ENCODE measurements at places on chromosomes 7 and 10. TPM values are rescaled to one million over a fixed set of nuclear protein-coding genes. Genes with fewer than 3 reads are reported as not detected.
A peak's percentile ranks its signal among the peaks of the same experiment; 100 is the strongest.

GRCh38 chr10:103238506-103239252, 7.0 kb upstream of the RPEL1 start:
- no peak for DNase-seq

GRCh38 chr7:45599851-45600706, 25.9 kb downstream of the ADCY1 start:
- DNase-seq, result peak; percentile 51

DNA sequence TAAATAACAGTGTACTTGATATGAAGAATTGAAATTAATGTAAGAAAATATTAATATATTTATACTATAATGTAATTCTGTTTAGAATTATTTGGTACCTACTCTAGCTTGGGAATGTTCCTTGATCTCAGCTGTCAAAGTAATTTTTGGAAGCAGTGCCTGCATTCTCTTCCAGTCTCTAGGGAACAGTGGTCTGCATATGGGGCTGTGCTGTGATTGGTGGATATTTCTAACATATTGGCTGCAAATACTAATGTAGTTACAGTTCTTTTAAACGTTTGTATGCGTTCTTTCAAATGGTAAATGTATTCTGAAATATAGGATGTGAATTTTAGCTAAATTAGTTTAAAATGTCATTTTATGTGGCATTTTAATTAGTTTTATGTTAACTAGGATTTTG, 87.2 kb downstream of the PHF14 start:
- DNase-seq, result no peak

- DNase-seq, result peak; percentile 55
Measured at GRCh38 chr10:132711613-132712121, 74.3 kb downstream of the NKX6-2 start.

DNA sequence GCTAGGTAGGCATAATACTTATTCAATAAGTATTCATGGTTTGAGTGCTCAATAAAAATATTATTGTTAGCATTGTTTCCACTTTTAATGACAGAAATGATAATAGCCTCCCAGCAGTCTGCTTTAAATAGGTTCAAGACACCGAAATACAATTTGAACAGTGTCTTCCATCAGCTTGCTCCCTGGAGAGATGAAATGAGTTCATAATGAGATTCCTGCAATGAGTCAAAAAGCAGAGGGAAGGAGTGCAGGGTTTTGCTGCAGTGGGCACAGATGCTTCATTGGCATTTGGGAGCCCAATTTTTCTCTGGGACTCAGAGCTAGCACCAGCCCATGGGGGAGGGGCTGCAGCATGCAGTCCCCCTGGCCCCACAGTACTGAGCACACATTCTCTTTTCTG, 32.6 kb upstream of the CHCHD3 start:
- no peak for DNase-seq

DNA sequence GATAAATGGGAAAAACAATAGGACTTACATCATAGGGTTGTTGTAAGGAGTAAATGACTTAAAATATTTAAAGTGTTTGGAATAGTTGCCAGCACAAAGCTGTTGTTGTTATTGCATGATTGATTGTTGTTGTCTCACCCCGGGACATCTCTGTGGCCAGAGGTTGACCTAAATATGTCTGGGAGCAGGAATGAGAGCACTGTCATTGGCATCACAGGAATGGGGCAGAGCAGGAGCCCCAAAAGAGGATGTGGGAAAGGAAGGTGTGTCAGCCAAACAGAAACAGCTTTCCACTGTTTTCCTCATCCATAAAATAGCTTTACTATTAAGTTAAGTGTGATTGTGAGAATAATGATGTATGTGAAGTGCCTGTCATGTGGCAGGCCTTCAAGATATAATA, 121.6 kb downstream of the TMEM168 start:
- no peak for DNase-seq

- DNase-seq, result no peak
Measured at GRCh38 chr7:25075459-25075858, 49.6 kb downstream of the CYCS start.

DNA sequence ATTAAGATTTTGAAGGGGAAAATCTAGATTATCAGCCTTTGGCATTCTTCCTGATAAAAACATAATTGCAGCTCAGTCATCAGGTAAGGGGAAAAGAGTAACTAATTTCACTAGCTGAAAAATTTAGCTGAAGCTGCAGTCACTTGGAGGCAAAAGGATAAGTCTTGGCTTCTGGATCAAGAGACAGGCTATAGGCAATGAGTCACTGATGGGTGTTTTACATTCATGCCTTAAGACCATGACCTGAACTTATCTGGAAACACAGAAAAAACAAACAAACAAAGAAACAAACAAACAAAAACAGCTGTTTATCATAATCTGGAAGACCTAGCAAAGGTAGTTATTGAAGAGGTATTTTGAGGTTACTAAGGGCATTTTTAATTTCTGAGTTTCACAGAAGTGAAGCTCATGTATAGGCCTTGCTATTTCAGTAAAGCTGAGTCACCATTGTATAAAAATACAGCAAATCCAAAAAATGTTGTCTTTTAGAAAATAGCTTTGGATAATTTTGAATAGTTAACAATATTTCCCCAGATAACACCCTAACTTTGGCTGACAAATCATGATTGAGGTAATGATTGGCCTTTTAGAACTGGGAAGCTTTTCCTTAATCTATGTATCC, 40.3 kb downstream of the ZNF22 start:
- no peak for DNase-seq

DNA sequence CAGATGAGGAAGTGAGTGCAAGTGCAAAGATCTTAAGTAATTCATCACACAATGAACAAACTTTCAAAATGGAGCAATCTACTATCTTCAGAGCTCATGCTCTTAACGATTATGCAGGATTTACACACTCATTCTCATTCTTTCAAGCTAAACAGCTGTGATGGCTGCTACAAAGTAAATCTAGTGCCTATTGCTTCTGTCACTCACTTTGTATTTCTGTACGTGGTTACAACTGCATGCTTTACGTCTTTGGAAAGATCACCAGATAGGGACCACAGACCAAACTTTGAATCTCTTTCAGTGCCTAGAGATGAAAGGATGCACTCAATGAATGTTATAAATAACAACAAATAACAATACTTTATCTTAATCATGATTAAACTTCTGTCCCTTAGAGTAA, 194.6 kb downstream of the MAGI2 start:
- no peak for DNase-seq

DNA sequence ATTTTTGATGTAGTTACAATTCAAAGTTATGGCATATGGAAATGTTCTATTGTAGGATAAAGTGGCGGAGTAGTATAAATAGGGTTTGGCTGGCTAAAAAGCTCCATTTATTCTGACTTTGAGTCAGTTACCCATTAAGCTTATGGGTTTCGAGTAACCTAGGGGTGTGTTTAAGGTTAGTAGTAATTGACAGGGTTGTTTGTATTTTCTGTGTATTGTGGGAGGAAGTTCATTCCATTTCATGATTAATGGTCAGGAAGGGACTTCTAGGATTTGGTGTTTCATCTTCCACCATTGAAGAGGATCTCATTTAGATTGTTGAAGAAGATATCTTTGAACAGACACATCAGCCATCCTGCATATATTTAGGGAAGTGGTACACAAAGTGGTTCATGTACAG, 75.0 kb downstream of the BICC1 start:
- DNase-seq, result no peak

DNA sequence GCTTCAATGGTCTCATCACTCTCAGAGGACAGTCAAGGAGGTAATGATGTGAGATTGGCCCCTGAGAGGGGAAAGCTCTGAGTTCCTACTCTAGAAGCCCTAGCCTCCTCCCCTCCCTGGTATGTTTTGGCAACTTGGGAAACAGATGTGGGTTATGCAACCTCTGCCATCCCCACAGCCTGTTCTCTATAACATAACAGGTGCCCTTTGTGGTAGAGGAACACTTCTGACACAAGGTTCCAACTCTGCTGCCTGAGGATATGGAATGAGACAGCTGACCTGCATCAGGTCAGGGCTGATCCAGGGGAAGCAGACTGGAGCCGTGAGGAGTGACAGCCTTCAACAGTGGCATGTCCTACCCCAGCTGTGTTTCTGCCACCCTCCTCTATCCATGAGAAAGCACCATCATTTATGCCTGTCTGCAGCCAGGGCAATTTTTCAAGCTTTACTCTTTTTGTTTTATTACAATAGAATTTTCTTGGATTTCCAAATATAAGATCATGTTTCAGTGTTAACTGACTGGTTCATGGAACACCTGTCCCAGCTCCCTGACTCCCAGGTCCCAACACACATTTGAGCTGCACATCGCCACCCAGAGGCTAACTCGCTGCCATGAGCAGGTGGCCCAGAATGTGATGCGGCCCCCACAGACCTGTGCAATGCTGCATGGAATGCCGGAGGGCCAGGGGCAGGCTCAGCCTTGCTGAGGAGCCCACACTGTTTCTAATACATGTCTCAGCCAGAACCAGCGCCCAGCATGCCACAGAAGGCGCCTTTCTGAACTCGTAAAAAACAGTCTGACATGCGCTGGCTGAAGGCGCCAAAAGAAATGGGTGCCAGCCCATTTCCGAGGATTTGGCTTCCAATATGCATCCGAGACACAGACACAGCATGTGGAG, 124.8 kb upstream of the CHST15 start:
- DNase-seq, result no peak

DNA sequence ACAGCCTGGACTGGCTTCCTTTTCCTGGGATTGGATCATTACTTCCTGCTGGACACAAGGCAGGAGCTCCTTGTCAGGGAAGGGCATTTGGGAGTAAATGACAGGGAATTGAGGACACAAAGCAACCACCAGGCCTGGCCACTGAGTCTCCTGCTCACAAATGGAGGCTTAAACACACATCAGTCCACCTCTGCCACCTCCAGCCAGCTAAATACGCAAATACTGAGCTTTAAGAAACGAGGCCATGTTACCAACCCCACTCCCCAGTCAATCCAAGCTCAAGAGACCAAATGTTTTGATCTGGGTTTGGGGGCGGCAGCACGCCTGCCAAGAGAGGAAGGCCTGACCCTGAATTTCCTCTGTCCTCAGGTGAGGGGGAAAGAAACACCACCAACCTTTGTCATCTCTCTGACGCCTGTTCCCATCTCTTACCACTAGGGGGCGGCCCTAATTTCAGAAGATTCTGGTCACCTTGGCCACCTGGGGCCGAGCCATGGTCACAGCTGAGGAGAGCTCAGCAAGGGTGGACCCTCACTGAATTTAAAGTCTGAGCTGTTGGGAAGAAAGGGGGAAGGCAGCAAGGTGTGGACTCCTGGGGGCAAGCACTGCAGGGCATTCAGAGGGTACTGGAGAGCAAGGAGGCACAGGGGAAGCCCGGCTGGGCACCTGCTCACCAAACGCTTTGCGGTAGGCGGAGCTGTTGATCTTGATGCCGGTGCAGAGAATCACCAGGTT, 16.5 kb downstream of the AIFM2 start:
- DNase-seq, result peak; percentile 76

DNA sequence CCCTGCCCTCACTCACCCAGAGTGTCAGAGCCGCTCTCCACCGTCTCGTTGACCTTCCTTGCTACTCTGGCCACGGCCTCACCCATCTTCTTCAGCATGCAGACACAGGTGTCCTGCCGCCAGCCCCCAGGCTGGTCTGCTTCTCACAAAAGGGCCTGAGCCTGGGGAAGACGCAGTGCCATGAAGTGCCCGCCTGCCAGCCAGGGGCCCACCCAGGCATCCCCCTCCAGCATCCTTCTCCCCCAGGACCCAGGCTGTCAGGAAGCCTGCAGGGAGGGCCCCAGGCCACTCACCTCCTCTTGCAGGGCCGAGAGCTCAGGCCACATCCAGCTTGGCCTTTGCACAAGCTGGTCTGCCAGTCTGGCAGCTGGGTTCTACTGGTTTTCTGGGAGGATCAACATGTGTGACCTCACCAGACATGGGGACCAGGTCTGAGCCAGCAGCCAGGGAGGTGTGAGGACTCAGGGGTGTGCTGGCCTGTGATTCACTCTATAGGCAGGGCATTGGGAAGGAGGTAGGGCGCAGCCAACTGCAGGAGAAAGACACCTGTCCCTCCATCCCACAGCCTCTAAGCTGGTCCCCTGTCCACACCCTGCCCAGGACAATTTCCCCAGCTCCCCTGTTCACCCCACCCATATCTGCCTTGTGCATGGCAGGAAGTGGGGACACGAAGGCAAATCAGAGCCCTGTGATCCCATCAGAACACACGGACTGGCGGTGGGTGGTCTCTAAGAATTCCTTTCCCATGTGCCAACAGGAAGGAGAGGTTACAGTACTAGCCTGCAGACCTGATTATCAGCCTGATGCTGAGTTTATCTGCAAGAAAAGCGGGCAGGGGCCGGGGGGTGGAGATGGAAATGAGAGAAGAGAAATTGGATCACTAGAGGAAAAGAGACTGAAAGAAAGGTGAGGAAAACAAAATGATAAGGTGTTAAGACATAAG, 5.7 kb downstream of the LRRC20 start:
- no peak for DNase-seq

DNA sequence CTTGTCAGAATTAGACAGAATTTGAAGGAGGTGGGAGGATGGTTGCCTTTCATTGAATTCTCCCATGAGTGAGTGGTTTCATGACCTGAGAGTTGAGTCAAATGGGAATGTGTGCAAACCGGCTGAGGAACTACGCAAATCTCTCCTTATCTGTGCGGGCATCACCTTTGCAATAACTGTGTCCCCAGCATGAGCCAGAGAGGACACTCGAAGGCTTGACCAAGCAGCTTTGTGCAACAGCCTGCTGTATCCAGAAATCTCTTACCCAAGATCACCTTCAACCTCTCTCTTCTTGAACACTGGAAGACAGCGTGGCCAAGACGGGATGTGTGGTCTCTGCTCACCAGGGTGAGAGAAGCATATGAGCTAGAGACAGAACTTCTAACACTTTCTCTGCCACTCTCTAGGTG, 93.8 kb upstream of the IKZF1 start:
- peak; percentile 64 for DNase-seq

DNA sequence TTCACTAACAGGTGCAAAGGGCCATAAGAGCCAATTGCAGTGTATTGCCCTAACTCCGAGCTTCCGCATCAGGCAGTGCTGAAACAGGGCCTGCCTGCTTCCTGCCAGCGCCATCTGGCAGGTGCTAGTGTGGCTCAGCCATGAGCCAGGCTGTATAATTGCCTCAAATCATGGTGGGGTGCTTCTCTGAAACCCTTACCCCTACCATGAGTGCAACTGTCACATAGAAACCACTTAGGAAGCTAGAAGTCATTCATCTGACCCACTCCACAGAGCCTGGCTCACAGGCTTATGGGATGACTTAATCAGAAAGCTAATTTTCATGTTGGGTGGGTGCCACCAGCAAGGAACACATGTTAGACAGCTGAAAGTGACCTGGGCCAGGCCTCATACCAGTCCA, 133.3 kb upstream of the LAMB4 start:
- DNase-seq, result no peak

- no peak for DNase-seq
Measured at GRCh38 chr7:17680943-17681351, 259.3 kb downstream of the SNX13 start.

- DNase-seq, result no peak
Measured at GRCh38 chr10:116688241-116688711, 54.1 kb downstream of the HSPA12A start.

TBL2 gene
- 11.2 TPM for polyA plus RNA-seq

MSMB gene
- not detected for polyA plus RNA-seq

ADRB1 gene
- 0.47 TPM for polyA plus RNA-seq

BLNK gene
- 116 TPM for polyA plus RNA-seq

HOXA13 gene
- polyA plus RNA-seq, result not detected

FAM241B gene
- polyA plus RNA-seq, result 1.6 TPM

GRID2IP gene
- polyA plus RNA-seq, result not detected

Data from spleen (tissue), 13 donors.